ENCODE measurements at places on chromosomes 5 and 9.

GRCh38 chr5:160213537-160213936, 15.8 kb upstream of the FABP6 start:
- DNase-seq = no peak

DNA sequence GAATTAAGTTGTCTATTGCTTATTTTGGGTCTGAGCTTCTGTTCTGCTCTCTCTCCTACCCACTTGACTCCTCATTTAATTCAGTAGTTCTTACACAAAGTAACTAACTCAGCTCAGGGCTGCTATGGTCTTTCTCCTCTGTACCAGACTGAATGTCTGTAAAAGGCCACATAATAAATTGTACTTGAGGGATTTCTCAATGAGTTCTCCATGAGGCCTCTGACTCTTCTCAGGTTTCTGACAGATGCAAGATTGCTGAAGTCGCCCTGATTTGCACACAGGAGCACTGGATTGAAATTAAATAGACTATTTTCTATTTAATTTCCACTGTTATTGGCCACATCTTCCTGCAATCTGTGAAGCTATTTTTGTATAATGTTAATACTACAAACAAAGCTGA, 2.9 kb downstream of the IQGAP2 start:
- DNase-seq = no peak

GRCh38 chr9:68603371-68603770, 62.7 kb upstream of the TMEM252 start:
- no peak for DNase-seq

DNA sequence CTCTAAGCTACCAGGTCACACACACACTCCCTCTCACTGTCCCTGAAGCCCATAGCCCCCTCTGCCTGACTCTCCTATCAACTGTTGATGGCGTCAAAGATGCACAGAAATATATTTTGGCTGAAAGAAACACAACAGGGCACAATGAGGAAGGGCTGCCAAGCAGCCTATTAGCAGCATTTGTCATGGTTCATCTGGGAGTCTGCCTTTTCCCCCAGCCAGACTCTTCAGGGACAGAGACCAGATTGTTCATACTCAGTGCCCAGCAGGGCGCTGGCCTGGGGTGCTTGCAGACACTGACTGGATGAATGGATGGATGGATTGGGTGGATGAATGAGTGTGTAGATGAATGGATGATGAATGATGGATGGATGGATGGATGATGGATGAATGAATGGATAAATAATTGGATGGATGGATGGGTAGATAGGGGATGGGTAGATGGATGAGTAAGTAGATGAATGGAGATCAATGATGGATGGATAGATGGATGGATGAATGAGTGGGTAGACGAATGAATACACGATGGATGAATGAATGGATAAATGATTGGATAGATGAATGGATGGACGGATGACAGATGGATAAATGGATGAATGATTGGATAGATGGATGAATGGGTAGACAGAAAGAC, 90.5 kb downstream of the ADAMTS2 start:
- DNase-seq = no peak

DNA sequence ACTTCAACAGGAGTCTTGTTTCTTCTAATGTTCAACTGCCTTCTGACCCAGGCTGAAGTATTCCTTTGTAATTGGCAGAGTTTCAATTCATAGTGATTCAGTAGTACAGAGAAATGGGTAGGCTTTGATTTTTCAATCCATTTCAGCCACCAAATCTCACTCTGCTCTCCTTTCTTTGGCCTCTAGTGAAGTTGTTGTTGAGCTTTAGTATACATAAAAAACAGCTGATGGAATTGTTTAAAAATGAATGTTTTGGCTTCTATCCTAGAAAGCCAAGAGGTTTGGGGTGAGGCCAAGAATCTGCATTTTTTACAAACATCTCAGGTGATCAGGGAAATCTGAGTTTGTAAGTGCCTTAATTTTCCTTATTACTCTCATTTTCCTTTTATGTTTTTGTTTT, 182.9 kb upstream of the MAP1B start:
- no peak for DNase-seq

- no peak for DNase-seq
These were observed 52.3 kb downstream of the TLE4 start for GRCh38 chr9:79623799-79624721.

DNA sequence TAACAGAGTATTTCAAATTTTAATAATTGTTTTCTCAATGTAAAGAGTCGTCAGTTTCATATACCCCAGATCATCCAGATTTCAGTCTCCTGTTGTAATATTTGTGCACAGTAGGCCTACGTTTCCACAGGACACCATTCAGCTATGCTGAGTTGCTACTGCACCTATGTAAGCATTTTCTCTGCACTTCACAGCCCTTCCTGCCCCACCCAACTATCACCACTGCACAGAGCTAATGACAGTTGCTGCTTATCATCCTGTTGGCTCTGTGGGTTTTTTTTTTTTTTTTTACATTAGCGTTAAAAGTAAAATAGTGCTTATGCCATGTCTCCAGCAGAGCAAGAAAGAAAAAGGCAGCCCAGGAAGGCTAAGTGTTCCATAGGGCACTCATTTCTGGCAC, 5.9 kb upstream of the PRKACG start:
- no peak for DNase-seq

DNA sequence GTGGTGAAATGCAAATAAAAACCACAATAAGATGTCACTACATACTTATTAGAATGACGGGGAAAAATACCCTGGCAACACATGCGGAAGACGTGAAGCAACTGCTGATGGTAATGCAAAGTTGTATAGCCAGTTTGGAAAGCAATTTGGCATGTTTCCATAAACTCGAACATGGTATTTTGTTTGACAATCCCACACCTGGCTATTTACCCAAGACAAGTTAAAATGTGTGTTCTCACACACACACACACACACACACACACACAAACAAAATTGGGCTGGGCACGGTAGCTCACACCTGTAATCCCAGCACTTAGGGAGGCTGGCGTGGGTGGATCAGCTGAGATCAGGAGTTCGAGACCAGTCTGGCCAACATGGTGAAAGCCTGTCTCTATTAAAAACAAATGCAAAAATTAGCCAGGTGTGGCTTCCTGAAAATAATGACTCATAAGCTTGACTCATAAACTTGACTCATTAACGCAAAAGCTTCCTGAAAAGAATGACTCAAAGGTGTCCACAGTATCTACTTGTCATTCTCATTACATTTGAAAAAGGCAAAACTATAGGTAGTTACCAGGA, 456.5 kb downstream of the CDH18 start:
- DNase-seq = no peak

- no peak for DNase-seq
These were observed 35.5 kb downstream of the WDR36 start for GRCh38 chr5:111127453-111128195.

DNA sequence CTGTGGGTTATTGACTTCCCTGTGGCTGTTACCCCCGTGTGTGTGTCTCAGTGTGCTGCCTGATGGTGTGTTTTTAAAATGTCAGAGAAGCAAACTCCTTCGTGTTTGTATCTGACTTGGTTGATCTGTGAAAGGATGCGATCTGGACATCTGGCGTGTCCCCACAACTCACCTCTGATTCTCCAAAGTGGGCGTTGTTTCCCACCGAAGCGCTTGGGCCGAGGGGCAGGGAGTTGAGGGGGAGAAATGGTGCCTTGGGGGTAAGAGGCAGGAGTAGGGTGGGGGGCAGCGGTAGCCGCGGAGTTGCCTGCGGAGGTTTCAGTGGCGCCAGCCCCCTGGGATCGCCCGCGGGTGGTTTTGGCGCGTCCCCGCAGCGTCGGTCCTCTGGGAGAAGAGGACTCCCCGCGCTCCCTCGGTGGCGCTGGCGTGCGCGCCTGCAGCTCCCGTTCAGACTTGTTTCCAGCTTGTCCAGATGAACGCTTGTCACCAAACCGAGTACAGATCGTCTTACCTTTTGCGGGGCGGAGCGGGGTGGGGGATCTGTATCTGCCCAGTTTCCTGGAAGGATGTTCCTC, 1.1 kb downstream of the MAST4 start:
- no peak for DNase-seq

DNA sequence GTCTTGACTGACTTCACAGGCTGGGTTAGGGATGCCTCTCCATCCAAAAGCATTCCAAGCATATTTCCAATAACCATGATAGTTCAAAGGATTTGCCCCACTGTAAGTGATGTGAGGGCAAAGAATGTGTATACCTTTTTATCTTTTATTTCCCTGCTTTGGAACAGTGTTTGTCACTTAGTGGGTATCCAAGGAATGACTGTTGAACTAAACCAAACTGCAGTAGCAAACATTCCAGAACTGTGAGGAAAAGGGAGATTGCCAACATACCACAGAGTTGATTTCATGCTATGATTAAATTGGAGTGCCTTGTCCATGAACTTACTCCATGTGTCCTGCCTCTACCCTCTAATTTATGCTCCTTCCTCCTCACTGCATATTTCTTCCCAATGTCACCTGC, 400.0 kb downstream of the KIAA0825 start:
- no peak for DNase-seq

- DNase-seq = peak; percentile 57
These were observed 41.5 kb downstream of the TTLL11 start for GRCh38 chr9:122051351-122052321.

- DNase-seq = no peak
These were observed 91.1 kb downstream of the ZNF608 start for GRCh38 chr5:124655251-124655917.

- no peak for DNase-seq
These were observed 8.1 kb upstream of the ROR2 start for GRCh38 chr9:91958174-91958573.

GRCh38 chr5:88847420-88847819, 35.6 kb downstream of the MEF2C start:
- DNase-seq = no peak

GRCh38 chr9:18743971-18744370, 270.0 kb downstream of the ADAMTSL1 start:
- no peak for DNase-seq

DNA sequence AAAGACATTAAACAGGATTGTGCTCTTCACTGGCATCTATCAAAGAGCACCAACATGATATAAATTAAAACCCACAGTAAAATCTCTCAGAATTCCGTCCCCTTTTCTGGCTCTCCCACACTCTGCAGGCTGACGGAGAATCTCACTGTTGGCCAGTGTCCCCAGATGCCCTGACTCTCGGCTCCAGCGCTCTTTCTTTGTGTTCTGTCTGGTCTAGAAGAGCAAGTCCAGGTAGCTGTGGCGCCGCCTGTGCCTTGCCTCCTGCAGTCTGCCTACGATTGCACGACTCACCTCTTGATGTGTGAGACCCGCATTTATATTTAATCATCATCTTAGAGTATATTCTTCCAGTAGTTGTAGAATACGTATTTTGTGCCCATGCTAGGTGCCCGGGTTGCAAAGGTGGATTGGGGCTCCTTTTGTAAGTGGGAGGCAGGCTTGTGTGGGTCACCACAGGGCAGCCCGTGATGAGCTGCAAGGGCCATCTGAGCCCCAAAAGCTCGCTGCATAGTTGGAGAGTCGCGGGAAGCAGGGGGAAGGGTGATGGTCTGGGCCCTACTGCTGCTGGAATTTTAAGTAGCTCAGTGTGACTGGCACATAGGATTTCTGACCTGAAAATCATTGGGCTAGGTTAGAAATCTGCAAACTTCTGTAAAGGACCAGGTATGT, 55.6 kb downstream of the EHMT1 start:
- DNase-seq = no peak

- no peak for DNase-seq
These were observed 16.0 kb downstream of the TRMO start for GRCh38 chr9:97906236-97906831.

DNA sequence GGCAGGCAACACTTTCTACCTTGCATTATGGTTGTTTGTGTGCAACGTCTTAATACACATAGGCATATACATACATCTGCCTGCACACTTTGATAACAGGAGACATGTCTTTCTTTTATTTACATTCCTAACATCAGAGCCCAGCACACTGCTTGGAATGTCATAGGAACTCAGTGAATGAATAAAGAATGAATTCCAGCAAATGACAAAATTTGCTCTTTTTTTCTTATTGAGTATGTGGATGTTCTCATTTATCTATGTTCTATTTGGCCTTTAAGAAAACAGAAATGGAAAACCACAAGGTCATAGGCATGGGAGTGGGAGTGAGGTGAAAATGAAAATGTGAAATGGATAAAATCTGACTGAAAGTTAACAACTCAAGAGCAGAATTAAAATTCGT, 36.3 kb upstream of the PALM2AKAP2 start:
- DNase-seq = no peak

GRCh38 chr9:133374612-133375115, 1.2 kb downstream of the SURF4 start:
- DNase-seq = no peak

GRCh38 chr9:99162759-99163364, 57.9 kb downstream of the TGFBR1 start:
- no peak for DNase-seq

DNA sequence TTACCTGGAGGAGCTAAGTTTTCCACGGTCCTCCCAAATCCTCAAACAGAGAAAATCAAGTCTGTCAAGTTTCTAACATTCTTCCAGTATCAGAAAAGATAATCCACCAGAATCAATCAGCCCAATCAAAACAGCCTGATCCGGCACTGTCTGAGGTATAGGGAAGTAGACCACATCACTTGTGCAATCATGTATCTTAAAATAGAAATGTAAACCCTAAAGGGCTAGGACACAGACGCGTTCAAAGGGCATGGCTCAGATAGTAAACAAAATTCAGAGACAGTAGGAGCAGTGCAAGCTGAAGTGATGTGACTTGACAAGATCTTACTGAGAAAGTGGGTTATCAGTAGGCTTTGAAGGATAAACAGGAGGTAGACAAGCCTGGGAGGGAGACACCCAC, 252.4 kb upstream of the DAPK1 start:
- no peak for DNase-seq
